ENCODE measurements at places on chromosomes 5 and 9. TPM values are rescaled to one million over a fixed set of nuclear protein-coding genes. Genes with fewer than 3 reads are reported as not detected.

DNA sequence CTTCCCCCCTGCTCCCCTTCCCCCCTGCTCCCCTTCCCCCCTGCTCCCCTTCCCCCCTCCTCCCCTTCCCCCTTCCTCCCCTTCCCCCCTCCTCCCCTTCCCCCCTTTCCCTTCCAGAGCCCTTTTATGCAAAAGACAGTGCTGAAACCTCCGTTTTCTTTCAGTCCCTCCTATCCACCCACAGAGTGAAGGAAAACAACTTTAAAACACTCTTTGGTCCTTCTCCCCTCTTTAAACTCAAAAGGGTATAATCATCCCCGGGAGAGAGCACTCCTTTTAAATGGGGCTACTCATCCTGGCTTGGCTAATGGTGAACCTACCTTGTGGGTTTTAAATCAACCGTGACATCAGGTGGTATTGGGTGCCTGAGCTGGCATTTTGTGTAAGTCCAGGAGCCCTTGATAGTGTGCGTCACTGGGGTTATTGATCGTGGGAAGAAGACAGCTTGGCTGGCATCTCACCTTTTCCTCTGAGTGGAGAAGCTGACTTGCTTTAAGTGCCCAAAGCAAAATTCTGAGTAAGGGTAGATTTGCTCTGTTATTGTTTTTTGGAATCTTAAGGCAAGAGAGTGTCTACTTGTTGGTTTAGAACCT, 2.7 kb downstream of the LARP1 start:
- peak; percentile 15 for DNase-seq
- H3K27me3 ChIP-seq: no peaks in the 10 kb centered on the region
- peaks cover 66% of the 10 kb centered on the region for H3K4me1 ChIP-seq
- peaks cover 12% of the 10 kb centered on the region for H3K36me3 ChIP-seq

DNA sequence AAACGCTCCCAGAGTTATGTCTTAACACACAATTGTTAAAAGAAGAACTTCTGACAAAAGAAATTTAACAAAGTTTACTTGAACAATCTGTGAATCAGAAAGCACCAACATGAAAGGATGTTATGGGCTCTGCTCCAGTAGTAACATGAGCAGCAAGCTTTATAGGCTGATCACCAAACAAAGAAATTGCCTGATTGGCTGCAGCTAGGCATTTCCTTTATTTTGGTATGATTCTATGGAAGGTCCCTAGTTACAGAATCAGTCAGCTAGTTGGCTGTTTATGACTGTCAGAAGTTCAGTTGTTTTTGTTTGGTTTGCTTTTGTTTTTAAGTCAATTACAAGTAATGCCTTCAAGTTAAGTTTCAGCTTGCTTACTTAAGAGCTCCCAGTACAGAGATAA, 102.4 kb upstream of the SMC2 start:
- DNase-seq: no peak
- no peaks in the 10 kb centered on the region for H3K36me3 ChIP-seq
- H3K27ac ChIP-seq: no peak overlapping the region
- peaks cover 5% of the 10 kb centered on the region for H3K4me1 ChIP-seq
- no peak overlapping the region for H3K4me3 ChIP-seq

SLC1A1 gene
- 0.10 TPM for total RNA-seq

DNA sequence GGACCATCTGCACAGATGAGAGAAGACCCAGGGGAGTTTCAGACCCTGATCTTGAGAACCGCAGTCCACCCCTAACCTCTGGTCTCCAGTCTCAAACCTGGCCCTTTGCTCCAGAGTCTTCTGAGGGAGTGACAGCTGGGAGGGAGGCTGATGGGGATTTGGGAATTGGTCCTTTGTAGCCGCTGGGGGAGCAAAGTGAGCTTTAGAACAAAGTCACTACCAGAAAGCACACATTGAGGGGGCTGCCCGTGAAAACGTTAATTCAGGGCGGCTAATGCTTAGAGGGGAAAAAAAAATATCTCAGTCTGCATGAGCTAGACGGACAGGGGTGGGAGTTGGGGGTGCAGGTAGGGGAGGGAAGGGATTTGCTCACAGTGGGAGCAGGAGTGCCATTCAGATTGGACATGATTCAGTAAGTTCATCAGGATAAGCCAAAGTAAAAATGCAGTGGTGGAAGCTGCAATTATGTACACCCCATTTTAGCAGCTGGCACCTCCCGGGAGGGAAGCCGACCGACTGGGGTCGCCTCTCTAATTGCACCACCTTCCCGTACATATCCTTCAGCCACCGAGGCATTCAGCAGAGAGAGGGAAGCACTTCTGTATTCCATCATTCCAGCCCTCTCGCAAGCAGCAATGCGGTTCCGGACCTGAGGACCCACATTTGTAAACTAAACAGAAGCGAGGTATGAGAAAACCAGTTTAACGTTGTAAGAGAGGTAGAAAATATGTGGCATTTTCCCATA, 123.4 kb upstream of the RETREG1 start:
- no peak overlapping the region for H3K4me3 ChIP-seq
- no peaks in the 10 kb centered on the region for H3K4me1 ChIP-seq
- H3K27ac ChIP-seq: no peak overlapping the region

DNA sequence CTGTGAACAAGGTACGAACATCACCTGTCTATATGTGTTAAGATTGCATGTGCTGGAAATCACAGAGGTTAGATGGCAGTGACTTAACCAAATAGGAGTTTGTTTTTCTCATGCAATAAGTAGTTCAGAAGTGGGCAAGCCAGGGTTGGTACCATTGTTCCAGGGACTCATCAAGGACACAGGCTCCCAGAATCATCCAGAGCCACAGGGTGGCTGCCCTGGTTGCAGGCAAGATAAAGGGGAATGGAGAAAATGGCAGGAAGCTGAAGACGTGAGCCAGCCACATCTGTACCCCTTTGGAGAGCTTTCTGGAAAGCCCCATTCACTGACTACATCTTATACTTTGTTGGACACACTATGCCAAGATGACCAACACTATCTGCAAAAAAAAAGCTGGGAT, 126.0 kb upstream of the IL12B start:
- H3K27ac ChIP-seq: no peak overlapping the region
- H3K36me3 ChIP-seq: no peaks in the 10 kb centered on the region
- H3K4me1 ChIP-seq: peaks cover 39% of the 10 kb centered on the region

DNA sequence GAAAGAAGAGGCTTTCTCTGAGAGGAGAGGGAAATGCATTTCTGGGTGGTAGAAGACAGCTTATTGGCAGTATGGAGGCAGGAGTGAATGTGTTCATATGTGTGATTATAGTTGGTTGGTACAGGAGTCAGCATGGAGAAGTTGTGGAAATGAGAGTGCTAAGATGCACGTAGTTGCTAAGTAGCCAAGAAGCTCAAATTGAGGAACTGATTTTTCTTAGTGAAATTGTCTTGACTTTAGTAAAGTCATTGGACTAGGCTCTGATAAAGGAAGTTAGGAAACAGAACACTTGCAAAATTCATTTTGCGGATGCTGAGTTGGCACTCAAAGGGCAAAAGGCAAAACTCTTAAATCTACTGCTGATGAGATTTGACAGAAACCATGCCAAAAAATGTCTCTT, 158.9 kb upstream of the VCAN start:
- no peak overlapping the region for H3K4me3 ChIP-seq
- no peak overlapping the region for H3K27ac ChIP-seq
- H3K27me3 ChIP-seq: no peaks in the 10 kb centered on the region
- no peaks in the 10 kb centered on the region for H3K4me1 ChIP-seq
- no peak for DNase-seq

DNA sequence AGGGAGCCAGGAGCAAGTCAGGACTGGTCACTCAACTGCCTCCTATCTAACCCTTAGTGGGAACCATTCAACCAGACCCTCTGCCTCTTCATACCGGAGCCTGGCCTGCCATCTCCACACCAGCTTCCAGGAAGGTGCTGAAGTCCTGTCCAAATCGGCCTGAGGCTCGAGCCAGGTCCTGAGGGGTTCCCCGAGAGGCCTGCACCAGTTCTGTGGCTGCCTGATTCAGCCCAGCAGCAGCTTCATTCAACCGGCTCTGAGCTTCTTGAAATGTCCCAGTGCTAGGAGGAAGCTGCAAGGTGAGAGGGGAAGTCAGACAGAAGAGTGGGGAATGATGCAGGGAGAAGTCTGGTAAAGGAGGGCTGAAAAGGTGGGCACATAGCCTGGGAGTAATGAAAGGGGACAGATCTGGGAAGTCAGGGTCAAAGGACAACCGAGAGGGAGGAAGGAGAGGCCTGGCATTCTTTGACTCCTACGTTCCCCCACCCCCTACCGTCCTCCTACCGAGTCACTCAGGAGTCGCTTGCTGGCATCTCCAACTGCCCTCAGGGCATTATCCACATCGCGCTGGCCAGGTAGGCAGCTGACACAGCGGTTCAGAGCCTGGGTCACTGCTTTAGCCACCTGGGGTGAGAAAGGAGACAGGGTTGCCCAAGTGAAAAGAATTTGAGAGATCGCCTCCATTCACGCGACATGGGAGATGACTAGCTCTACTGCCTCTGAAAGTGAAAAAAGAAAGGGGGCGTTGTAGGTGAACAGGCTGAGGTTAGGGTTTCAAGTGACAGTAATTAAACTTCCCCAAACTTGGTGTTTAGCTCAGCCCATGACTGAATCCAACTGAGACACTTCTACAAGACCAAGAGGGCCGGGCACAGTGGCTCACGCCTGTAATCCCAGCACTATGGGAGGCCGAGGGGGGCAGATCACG, 20.2 kb downstream of the TLN1 start:
- no peak for DNase-seq
- no peaks in the 10 kb centered on the region for H3K4me1 ChIP-seq
- H3K4me3 ChIP-seq: no peak overlapping the region
- peaks cover 80% of the 10 kb centered on the region for H3K36me3 ChIP-seq
- no peak overlapping the region for H3K27ac ChIP-seq

- H3K4me3 ChIP-seq: no peak overlapping the region
- peaks cover 43% of the 10 kb centered on the region for H3K4me1 ChIP-seq
- H3K36me3 ChIP-seq: peaks cover 16% of the 10 kb centered on the region
- H3K27me3 ChIP-seq: no peaks in the 10 kb centered on the region
- H3K27ac ChIP-seq: no peak overlapping the region
These were observed 8.4 kb downstream of the GNAQ start for GRCh38 chr9:78023003-78023741.

AUH gene
- total RNA-seq: 16.8 TPM

DNA sequence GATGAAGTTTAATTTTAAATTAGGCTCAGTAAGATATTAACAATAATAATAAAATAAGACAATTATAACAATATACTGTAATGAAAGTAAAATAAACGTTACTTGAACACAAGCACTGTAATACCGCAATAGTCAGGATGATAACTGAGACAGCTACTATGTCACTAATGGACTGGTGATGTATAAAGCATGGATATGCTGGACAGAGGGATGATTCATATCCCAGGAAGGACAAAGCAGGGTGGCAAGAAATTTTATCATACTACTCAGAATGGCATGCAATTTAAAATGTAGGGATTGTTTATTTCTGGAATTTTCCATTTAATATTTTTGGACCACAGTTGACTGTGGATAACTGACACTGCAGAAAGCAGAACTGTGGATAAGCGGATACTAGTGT, 196.9 kb downstream of the VPS13A start:
- DNase-seq: no peak
- H3K27ac ChIP-seq: no peak overlapping the region
- no peaks in the 10 kb centered on the region for H3K27me3 ChIP-seq
- no peak overlapping the region for H3K4me3 ChIP-seq

AGXT2 gene
- not detected for total RNA-seq

- no peak for DNase-seq
- no peak overlapping the region for H3K27ac ChIP-seq
- no peak overlapping the region for H3K4me3 ChIP-seq
- H3K27me3 ChIP-seq: no peaks in the 10 kb centered on the region
- no peaks in the 10 kb centered on the region for H3K4me1 ChIP-seq
These were observed 16.3 kb upstream of the IZUMO3 start for GRCh38 chr9:24561957-24562356.

GRCh38 chr5:2324788-2325187, 426.7 kb downstream of the IRX2 start:
- no peaks in the 10 kb centered on the region for H3K27me3 ChIP-seq
- H3K27ac ChIP-seq: no peak overlapping the region
- DNase-seq: no peak
- no peak overlapping the region for H3K4me3 ChIP-seq

SPAAR gene
- total RNA-seq: not detected

- H3K27ac ChIP-seq: no peak overlapping the region
- H3K4me3 ChIP-seq: no peak overlapping the region
These were observed 64.7 kb upstream of the PALM2AKAP2 start for GRCh38 chr9:109715344-109715743.

DNA sequence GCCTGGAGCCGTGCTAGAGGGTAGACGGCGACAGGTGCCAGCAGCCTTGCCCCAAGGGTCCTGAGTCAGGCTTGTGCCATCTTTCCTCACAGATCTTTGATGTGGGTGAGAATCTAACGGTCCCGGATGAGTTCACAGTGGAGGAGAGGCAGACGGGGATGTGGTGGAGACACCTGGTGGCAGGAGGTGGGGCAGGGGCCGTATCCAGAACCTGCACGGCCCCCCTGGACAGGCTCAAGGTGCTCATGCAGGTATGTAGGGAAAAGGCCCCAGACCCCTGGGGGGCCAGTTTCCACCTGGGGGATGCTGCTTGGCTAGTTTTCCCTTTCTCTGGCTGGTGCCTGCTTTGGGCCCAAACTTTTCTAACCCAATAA, 24.0 kb downstream of the PTGES2 start:
- no peaks in the 10 kb centered on the region for H3K27me3 ChIP-seq
- H3K4me3 ChIP-seq: no peak overlapping the region
- peak; percentile 53 for DNase-seq
- H3K36me3 ChIP-seq: peaks cover 52% of the 10 kb centered on the region
- peaks cover 47% of the 10 kb centered on the region for H3K4me1 ChIP-seq

GRCh38 chr5:147442224-147442623, 67.6 kb downstream of the DPYSL3 start:
- no peaks in the 10 kb centered on the region for H3K4me1 ChIP-seq
- H3K4me3 ChIP-seq: no peak overlapping the region
- H3K36me3 ChIP-seq: no peaks in the 10 kb centered on the region

GCNT4 gene
- total RNA-seq: 2.3 TPM

DNA sequence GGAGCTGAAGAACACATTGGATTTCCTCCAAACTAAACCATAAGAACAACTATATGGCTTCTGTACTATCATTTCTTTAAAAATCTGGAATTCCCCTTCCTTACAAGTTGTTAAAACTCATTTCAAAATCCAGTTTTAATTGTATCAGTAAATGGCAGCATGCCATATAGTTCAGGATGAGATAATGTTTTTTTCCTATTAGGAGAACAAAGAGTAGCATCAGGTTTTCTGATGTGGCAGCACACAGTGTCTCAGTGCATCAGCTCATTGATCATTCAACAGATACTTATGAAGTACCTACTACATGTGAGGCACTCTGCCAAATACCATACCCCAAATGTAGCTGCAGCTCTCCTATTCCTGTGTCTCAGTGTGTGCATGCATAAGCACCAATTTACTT, 161.1 kb downstream of the EPB41L4A start:
- H3K4me3 ChIP-seq: no peak overlapping the region
- H3K27me3 ChIP-seq: peaks cover 12% of the 10 kb centered on the region
- DNase-seq: no peak
- H3K4me1 ChIP-seq: no peaks in the 10 kb centered on the region

WNT8A gene
- not detected for total RNA-seq

ISL1 gene
- not detected for total RNA-seq

- H3K4me1 ChIP-seq: no peaks in the 10 kb centered on the region
- H3K27ac ChIP-seq: no peak overlapping the region
- no peaks in the 10 kb centered on the region for H3K27me3 ChIP-seq
- no peak overlapping the region for H3K4me3 ChIP-seq
- H3K36me3 ChIP-seq: no peaks in the 10 kb centered on the region
- no peak for DNase-seq
These were observed 599.9 kb upstream of the ZNF608 start for GRCh38 chr5:125346316-125346715.
